HepG2 (cell line): ENCODE measurements at places on chromosomes 1 and 21. TPM values are rescaled to one million over a fixed set of nuclear protein-coding genes. Genes with fewer than 3 reads are reported as not detected.

SYTL1 gene
- 11.1 and 15.8 TPM in 2 replicates for polyA plus RNA-seq

PRKAA2 gene
- polyA plus RNA-seq = 5.6 and 7.5 TPM in 2 replicates

DNA sequence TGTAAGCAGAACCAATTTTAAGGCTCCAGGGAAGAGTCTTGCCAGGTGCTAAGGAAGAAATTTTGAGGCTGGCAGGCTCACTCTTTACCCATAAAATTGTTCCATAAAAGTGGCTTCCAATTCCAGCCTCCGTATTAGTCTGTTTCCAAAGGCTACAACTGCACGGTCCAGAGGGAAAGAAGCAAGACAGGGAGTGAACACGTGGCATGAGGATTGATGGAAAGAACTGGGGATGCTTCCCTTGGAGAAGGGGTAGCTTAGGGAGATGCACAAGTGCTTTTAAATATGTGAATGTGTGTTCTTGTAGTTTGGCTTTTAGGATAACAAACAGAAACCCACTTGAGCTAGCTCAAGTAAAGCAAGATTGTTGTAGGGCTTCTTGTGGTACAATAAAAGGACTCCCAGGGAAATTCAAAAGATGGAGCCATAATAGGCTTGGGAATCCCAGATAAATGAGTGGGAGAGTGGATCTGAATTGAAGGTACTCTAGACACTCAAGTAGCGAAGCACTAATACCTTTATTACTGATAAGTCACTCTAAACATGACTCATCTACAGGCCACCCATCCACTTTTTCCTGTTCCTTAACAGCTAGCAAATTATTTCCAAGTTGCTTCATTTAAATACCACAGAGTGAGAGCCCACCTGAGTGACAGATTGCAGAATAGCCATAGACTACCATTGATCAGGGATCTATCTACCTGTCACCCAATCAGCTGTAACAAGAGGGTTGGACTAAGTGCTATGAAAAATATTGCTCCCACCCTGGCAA, 34.8 kb upstream of the NPL start:
- H3K4me3 ChIP-seq = no peak overlapping the region
- 0 out of 3 replicates have a peak, but pooled peaks cover 4% of the 10 kb centered on the region for H3K27me3 ChIP-seq
- no peak overlapping the region for H3K27ac ChIP-seq
- H3K36me3 ChIP-seq = no peaks in the 10 kb centered on the region
- DNase-seq = no peak

DNA sequence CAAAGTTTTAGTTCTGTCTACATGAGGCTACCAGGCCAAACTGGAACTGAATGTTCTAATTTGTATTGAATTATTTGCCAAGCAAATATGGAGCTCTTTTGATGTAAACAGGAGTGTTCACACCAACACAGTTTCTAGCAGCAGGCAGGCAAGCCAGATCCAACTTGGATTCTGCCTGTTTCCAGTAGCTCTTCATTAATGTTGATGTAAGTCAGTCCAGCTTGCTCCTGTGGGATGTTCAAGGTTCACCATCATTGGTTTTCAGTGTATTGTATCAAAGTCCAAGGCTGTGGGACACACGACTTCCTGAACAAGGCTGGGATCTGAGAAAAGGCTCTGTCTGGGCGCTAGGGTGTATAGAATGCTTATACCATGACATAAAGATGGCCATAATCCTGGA, 68.1 kb downstream of the PAPPA2 start:
- peak; percentile 10 for DNase-seq
- no peak overlapping the region for H3K27ac ChIP-seq
- peaks cover 11% of the 10 kb centered on the region for H3K4me1 ChIP-seq

CFHR3 gene
- not detected in 2 replicates for polyA plus RNA-seq

DNA sequence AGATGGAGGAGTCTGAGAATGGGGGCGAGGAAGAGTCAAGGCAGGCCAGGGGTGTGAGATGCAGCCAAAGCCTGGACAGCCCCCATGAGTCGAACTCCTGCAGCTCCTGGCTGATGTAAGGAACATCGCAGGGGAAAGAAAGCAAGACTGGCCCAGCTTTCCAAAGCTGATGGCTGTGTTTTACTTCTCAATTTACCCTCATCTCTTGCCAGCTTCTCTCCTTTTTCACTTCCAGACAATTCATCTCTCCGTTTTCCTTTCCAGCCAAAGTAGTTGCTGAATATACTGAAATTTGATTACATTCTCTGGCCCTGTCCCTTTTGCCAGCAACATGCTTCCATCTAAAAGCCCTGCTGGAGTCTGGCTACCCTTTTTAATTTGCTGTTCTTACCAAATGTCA, 40.0 kb upstream of the UBE2U start:
- no peak for DNase-seq
- H3K27ac ChIP-seq = no peak overlapping the region
- no peak overlapping the region for H3K4me3 ChIP-seq
- H3K27me3 ChIP-seq = no peaks in the 10 kb centered on the region
- no peaks in the 10 kb centered on the region for H3K4me1 ChIP-seq

- DNase-seq = no peak
- H3K4me1 ChIP-seq = no peaks in the 10 kb centered on the region
- no peak overlapping the region for H3K27ac ChIP-seq
- H3K4me3 ChIP-seq = no peak overlapping the region
- H3K36me3 ChIP-seq = peaks cover 11% of the 10 kb centered on the region
These were observed 29.1 kb downstream of the C1orf198 start for GRCh38 chr1:230839173-230839572.

DNA sequence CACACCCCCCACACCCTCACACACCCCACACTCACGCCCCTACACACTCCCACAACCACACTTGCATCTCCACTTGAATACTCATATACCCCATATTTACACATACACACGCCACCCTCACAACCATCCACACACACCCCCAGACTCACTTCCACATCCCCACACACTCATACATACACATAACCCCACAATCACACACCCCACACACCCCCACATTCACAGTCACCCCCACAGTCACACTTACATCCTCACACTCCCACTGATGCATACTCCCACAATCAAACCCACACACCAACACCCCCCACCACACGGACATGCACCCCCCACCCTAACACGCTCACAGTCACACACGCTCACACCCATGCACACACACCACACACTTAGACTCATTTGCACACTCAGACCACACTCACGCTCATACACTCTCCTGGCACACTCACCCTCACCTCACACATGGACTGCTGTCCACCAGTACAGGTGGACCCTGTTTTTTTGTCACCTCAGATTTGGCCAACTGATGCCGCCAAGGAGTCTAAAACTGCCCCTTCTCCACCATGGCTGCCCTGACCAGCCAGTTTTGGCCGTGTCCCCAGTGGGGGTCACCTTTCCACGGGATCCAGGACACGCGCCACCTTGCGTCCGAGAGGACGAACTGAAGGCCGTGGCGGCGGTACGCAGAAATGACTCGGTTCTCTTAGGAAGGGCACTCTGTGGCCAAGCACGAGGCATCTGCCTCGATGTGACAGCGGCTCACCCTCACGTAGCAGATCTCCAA, 45.3 kb upstream of the EDN2 start:
- H3K4me1 ChIP-seq = no peaks in the 10 kb centered on the region
- DNase-seq = no peak
- peaks cover 1% of the 10 kb centered on the region; the same call in 1 of the 2 replicates for H3K27me3 ChIP-seq
- H3K4me3 ChIP-seq = no peak overlapping the region
- H3K27ac ChIP-seq = no peak overlapping the region

AMPD1 gene
- polyA plus RNA-seq = not detected in 2 replicates

GRCh38 chr1:224726441-224727182, 110.5 kb downstream of the CNIH3 start:
- no peaks in the 10 kb centered on the region for H3K27me3 ChIP-seq
- no peaks in the 10 kb centered on the region for H3K4me1 ChIP-seq
- H3K36me3 ChIP-seq = no peaks in the 10 kb centered on the region
- H3K4me3 ChIP-seq = no peak overlapping the region

- peaks cover 45% of the 10 kb centered on the region for H3K4me1 ChIP-seq
- no peaks in the 10 kb centered on the region for H3K36me3 ChIP-seq
- H3K27me3 ChIP-seq = no peaks in the 10 kb centered on the region; the same call in 2 of the 3 replicates
- peak overlapping the region; percentile 77 for H3K4me3 ChIP-seq
- DNase-seq = no peak
- H3K27ac ChIP-seq = peak overlapping the region; percentile 86
These were observed 745 bp downstream of the MAGI3 start for GRCh38 chr1:113390871-113391648.

RIPK4 gene
- 3.1 and 3.7 TPM in 2 replicates for polyA plus RNA-seq

GRCh38 chr1:29260531-29260930, 24.2 kb downstream of the PTPRU start:
- no peaks in the 10 kb centered on the region for H3K27me3 ChIP-seq
- H3K4me1 ChIP-seq = peaks cover 7% of the 10 kb centered on the region; the same call in 1 of the 2 replicates
- H3K27ac ChIP-seq = no peak overlapping the region
- no peak for DNase-seq
- H3K4me3 ChIP-seq = no peak overlapping the region

DNA sequence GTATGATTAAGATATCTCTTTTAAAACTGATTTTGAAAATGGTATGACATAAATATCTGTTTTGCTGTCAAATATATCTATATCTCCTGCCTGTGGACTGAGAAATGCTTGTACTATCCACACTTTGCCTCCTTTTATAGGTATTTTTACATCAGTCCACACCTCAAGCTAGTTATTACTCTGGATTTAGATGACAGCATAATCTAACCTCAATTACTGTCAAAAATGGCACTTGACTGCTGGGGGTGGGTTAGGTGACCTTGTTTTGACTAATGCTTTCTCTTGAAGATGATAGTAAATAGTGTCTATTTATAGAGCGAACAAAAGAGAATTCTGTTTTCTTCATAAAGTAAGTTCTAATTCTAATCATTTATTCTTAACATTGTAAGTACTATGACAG, 9.1 kb downstream of the ADGRL2 start:
- no peak for DNase-seq
- no peaks in the 10 kb centered on the region for H3K27me3 ChIP-seq
- no peak overlapping the region for H3K27ac ChIP-seq
- peaks cover 16% of the 10 kb centered on the region for H3K4me1 ChIP-seq
- H3K36me3 ChIP-seq = no peaks in the 10 kb centered on the region
- no peak overlapping the region for H3K4me3 ChIP-seq

DNA sequence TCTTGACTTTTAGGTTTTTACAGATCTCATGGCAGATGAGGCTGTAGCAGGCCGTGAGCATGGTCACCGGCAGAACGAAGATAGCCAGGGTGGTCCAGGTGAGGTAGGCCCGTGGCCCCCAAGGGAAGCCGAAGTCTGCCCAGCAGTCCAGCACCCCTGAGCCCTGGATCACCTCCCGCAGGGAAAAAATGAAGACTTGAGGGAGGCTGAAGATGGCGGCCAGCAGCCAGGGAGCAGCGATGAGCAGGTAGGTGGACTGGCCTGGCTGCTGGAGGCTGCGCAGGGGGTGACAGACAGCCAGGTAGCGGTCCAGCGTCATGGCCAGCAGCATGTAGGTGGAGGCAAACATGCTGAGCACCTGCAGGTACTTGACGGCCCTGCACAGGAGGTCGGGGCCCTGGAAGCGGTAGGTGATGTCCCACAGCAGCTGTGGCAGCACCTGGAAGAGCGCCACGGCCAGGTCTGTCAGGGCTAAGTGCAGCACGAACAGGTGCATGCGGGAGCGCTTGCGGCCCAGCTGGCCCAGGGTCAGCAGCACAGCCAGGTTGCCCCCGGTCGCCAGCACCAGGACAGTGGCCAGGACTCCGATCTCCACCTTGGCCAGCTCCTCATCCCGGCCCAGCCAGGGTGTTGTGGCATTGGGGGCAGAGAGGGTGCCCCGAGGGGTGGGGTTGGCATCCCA, 856 bp downstream of the AVPR1B start:
- no peak overlapping the region for H3K27ac ChIP-seq
- H3K27me3 ChIP-seq = no peaks in the 10 kb centered on the region
- H3K4me1 ChIP-seq = peaks cover 58% of the 10 kb centered on the region
- peak overlapping the region; percentile 56 for H3K4me3 ChIP-seq

DNA sequence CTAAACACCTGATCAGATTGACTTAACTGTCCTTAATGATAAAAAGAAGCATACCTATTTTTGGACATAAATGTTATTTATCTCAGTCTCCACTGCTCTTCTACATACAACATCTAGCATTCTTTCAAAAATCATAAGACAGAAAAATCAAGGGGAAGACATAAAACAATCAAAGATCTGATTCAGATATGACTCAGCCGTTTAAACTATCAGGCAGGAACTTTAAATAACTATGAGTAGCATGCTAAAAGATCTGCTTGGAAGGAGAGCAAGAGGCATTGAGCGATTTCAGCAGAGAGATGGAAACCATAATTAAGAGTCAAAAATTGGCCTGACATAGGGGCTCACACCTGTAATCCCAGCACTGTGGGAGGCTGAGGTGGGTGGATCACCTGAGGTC, 27.2 kb upstream of the SLC22A15 start:
- H3K4me3 ChIP-seq = no peak overlapping the region
- no peaks in the 10 kb centered on the region for H3K36me3 ChIP-seq

GRCh38 chr1:205543351-205544301, 39.2 kb downstream of the CDK18 start:
- DNase-seq = peak; percentile 62
- peaks cover 39% of the 10 kb centered on the region; the same call in 2 of the 3 replicates for H3K27me3 ChIP-seq
- H3K4me1 ChIP-seq = peaks cover 17% of the 10 kb centered on the region
- no peaks in the 10 kb centered on the region for H3K36me3 ChIP-seq
- no peak overlapping the region for H3K27ac ChIP-seq

DNA sequence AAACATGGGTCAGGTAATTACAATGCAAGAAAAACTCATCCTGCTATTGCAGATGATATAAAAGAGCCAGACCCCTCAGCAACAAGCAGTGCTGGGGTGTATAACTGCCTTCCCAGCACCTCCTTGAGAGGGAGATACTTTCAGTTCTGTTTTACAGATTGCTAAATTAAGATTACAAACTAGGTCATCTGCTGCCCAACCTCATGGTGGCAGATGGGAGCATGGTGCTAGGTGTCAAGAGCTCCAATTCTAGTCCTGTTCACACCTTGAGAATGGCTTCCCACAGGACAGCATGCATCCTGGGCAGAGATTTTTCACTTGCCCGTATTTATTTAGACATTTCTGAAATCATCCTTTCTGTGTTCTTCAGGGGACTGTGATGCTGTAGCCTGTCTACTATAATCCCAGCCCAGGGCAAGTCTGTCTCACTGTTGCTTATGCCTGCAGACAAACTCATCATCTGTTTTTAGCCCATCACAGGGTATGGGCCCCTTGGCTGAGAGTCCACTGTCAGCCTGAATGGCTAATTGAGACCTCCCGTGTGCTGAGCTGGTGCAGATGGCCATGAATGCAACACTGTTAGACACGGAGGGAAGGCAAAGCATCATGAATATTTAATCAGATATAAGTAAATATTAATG, 40.2 kb upstream of the PBX1 start:
- no peaks in the 10 kb centered on the region for H3K4me1 ChIP-seq
- H3K27ac ChIP-seq = no peak overlapping the region
- no peak for DNase-seq

RAD54L gene
- 8.1 and 10.2 TPM in 2 replicates for polyA plus RNA-seq

GRCh38 chr1:109892561-109893368, 17.9 kb upstream of the CSF1 start:
- no peak for DNase-seq
- H3K27me3 ChIP-seq = no peaks in the 10 kb centered on the region
- no peaks in the 10 kb centered on the region for H3K36me3 ChIP-seq
- no peak overlapping the region for H3K27ac ChIP-seq

TMEM61 gene
- not detected in 2 replicates for polyA plus RNA-seq
